ENCODE measurements at places on chromosomes 4 and X.

GRCh38 chr4:141465171-141465570 lies 171.2 kb upstream of the IL15 start:
- no peak for DNase-seq

- DNase-seq = no peak
These were observed 45.9 kb downstream of the GAB1 start for GRCh38 chr4:143382596-143382995.

DNA sequence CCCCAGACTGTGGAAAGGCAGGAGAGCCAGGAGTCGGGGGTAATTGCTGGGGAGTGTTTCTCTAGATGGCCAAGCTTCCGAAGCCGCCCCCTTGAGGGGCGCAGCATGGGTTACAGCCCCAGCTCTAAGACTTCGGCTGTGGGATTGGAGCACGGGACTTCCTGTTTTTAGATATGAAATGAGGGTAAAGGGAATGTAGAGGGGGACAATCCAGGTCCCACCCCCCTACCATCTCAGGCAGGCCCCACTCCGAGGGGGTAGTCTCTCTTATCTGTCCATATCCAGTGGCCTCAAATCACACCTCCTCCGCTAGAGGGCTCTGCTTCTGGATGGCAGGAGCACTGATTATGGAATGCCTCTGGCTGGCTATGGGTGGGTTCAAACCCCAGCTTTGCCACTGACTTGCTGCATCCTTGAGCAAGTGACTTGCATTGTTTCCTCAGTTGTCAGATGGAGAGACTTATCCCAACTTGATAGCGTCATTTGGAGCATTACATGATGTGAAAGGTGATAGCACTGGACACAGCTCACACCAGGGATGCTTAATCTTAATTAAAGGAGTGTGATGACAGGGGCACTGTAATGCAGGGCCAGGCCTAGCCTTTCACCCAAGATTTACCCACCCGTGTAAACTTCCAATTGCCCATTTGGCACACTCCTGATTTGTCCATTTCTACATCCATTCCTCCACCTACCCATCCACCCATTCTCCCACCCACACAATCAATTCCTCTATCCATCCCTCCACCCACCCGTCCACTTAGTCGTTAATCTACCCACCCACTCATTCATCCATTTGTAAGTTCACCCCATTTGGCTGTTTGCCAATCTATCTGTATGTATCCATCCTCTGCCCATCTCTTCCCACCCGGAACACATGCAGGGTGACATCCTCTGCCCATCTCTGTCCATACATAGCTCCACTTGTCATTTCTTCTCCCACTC lies 848 bp upstream of the KCND1 start:
- peak; percentile 23 for DNase-seq

DNA sequence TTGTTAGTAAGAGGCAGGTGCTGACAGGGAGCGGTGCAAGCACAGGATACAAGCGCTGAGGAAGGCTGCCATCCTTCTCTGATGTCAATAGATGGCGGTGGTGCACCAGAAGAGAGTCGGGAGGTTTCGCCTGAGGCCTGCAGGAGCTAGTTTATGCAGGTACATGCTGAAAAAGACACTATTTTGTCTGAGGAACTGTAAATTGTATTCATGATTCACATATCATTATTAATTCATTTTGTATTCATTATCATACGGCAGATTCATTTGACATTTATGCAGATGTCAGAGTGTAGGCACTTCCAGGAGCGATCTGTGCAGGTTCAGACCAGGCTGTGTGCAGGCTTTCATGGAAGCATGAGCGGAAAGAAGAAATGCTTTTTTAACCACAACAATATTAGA lies 824.0 kb downstream of the STIM2 start:
- peak; percentile 19 for DNase-seq

DNA sequence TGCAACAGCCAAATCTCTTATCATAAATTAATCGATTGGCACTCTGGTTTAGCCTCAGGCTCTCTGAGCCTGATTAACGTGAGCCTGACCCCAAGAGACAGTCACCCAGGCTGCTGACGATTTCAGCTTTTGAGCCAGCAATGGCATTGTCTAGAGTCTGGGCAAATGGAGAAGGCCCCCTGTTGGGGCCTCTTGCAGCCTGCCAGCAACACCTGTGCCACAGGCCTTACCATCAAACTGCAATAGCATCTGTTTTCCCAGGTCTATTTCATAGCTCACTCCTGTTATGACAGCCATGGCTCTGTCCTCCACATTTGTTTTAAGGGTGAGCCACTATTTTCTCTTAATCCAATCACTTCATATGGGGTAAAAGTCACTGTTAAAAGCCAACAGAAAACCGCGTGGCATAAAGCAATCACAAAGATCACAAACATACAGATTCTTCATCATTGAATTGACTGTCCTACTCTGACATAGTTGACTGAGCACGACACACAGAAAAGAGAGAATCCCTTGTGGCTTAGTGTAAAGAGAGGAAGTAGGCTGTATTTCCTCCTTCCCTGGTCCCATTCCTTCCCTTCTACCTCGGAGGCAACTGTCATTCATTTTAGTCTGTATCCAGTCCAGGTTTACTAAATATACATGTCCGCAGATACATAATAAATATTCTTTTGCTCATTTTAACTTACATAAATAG lies 47.8 kb downstream of the SLC9A7 start:
- peak; percentile 5 for DNase-seq

DNA sequence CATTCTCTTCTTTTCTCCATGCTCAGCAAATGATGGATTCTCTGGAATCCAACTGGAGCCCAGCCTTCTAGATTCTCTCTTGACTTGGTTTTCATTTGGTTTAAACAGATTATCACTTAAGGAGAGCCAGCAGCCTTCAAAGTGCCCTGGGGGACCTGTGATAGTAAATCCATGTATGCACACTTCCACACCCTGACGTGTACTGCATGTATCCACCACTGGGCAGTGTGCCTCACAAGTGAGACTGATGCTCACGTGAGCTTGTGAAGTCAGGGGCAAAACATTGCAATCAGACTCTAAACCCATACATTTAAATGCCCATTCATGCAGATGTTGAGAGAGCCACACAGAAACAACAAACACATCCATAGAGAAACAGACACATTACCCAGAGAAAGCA lies 28.0 kb upstream of the SETD7 start:
- no peak for DNase-seq

Measured in stimulated activated CD4-positive, alpha-beta T cell treated with anti-CD3 and anti-CD28 coated beads, Interleukin-1b, Interleukin-23, amount 100 ng/mL, for 48 hours (primary cell).